Stimulated activated CD4-positive, alpha-beta T cell treated with anti-CD3 and anti-CD28 coated beads, Interleukin-12 subunit alpha, Interleukin-12 subunit beta, amount 100 ng/mL, for 48 hours (primary cell): ENCODE measurements at places on chromosomes 16 and 17.
A peak's percentile ranks its signal among the peaks of the same experiment; 100 is the strongest.

GRCh38 chr16:12349936-12350850 is 373.7 kb downstream of the SNX29 start:
- DNase-seq: no peak

GRCh38 chr17:917941-918740 is 61.4 kb downstream of the NXN start:
- DNase-seq: no peak

DNA sequence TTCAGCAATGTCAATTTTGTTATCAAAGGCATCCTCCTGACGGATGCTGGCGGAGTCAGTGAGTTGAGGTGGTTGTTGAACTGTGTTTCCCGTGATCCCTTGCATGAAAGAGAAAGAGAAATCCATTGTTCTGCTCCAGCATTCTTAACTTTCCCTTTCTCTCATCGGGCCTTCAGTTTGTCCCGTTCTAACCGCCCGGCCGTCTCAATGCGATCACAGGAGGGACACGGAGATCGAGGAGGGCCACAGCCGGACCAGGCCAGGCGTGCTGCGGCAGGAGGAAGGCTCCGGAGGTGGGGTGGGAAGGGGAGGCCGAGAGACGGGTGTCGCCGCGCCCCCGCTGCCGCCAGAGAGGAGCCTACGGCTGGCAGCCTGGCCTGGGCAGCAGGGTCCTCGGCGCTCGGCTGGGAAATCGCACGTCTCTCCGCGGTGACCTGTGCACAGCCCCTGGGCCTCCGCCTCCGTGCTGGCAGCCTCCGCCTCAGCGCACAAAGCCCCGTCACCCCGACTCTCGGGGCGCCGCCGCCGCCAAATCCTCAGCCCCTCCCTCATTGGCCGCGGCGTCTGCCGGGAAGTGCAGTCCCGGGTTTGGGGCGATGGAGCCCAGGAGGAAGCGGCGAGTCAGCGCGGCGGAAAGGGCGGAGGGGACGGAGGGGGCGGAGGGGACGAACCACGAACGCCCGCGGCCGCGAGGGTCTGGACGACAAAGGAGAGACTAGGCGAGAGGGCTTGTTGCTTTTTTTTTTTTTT is 38.1 kb downstream of the SOST start:
- peak; percentile 50 for DNase-seq

GRCh38 chr16:16120044-16120381 is 103.3 kb downstream of the ABCC6 start:
- no peak for DNase-seq

DNA sequence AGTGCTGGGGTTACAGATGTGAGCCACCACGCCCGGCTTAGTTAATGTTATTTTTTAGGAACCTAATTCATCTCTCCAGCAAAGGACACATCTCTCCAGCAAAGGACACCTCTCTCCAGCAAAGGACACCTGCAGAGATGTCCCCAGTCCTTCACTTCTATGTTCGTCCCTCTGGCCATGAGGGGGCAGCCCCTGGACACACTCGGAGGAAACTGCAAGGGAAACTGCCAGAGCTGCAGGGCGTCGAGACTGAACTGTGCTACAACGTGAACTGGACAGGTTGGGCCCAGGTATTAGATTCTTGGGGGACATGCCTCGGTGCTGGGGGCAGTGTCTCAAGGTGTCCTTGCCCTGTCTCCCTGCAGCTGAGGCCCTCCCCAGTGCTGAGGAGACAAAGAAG is 4.7 kb downstream of the PFAS start:
- DNase-seq: no peak

GRCh38 chr17:28567604-28568003 is 3.7 kb downstream of the PIGS start:
- DNase-seq: no peak

- DNase-seq: no peak
These were observed 414.7 kb downstream of the HS3ST3B1 start for GRCh38 chr17:14715561-14715960.

DNA sequence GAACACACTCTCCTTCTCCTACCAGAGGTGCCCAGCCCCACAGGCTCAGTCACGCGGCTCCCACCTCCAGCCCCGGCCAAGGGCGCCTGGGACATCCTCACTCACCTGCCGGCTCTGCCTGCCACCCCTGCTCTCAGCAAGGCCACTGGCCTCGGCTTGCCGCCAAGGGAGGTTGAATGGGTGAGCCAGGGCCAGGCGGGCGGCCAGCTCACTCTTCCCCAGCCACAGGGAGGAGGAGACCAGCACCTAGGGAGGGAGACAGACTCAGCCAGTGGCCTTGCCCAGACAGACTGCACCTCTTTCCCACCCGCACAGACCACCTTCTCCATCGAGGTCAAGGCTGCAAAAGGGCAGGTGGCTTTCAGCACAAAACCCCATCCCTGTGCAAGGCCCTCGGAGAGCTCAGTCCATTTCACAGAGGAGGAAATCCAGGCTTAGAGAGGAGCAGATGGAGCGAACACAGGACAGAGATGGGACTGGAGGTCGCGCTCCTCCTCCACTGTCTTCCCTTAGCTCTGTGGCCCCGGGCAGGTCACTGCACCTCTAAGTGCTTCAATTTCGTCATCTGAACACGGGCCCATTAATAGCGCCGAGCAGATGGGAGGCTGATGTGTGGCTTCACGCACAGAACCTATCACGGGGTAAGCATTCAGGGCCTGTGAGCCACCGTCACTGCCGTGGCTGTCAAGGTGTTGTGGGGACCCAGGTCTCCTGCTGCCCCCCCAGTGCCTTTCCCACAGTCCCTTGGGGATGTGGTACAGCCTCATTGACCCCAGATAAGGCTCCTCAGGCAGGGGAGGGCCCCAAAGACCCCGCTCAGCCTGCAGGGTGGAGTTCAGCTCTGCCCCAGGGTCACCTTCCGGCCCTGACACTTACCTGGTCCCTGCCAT is 56.1 kb downstream of the RMI2 start:
- no peak for DNase-seq
